LoVo (cell line): ENCODE measurements at places on chromosomes 7 and 10.
A peak's percentile ranks its signal among the peaks of the same experiment; 100 is the strongest.

- DNase-seq: no peak
Measured at GRCh38 chr7:148356303-148356702, 234.3 kb upstream of the C7orf33 start.

- DNase-seq: peak; percentile 70
Measured at GRCh38 chr7:122885583-122886356, 490 bp downstream of the CADPS2 start.

DNA sequence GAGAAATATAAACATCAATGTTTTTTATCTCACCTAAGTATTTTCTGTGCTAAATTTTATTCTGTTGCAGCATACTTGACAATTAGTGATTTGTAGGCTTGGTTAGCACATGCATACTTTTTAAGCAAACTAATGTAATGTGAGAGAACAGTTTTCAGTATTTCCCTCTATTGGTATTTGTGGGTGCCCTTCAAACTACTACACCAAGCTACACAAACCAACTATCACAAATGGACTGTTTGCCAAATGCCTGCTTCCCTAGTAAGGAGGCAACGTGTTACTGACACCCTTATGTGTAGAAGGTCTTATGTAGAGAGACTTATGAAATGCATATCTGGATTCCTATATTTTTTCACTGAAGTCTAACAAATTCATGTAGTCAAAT lies 98.4 kb upstream of the FZD1 start:
- DNase-seq: no peak

DNA sequence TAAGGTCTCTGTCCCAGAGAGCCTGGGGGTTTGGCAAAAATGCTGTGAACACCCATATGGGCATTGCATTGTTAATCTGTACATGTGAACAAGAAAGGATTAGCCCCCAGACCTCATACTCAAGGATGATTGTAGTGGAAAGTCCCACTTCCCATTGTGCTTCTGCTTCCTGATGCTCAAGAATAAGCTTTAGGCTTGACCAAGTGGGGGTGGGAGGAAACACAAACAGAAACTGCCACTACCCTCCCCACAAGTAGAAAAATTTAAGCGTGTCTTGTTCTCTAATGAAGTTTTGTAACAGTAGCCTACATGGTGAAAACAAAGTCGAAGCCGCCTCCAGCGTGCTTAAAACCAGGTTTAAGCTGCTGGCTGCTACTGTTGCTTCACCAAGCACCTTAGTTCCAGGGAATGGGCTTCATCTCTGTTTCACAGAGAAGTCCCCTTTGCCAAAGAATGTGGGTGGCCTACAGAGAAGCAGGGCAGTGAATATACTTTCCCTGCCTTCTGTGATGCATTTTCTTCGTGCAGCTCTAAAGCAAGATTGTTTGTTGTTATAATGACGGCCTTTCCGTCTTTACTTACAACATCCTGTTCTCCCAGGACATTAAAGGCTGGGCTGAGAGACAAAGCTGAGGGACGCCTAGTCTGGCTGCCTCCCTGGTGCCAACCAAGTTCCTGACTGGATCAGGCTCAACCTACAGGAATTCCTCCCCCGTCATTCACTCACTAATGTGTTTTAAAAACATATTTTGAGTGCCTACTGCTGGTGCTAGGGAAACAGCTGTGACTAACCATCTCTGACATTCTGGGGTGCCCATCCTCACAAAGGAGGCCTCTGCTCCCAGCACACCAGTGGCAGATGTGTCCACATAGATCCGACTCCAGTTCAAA lies 32.1 kb upstream of the CCSER2 start:
- DNase-seq: no peak

- no peak for DNase-seq
Measured at GRCh38 chr10:91987397-91988037, 63.9 kb downstream of the BTAF1 start.

- DNase-seq: no peak
Measured at GRCh38 chr10:77673515-77674140, 36.0 kb upstream of the KCNMA1 start.

- DNase-seq: no peak
Measured at GRCh38 chr10:90872648-90873020, 860 bp downstream of the RPP30 start.

DNA sequence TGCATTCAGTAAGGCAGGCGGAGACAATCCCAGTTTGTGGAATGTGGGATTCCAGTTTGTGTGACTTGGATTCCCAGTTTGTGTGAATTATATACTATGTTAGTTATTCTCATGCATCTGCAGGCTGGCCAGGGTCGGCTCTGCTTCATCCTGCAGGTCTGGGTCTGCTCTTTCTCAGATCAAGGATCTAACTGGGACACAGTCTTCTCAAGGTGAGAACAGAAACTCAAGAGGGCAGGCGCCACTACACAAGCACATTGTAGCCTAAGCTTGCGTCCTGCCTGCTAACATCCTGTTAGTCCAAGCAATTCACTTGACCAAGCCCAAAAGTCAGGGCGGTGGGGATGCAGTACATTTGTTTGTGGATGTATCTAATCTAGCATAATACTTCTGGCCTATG lies 131.1 kb downstream of the SNX10 start:
- DNase-seq: no peak

- DNase-seq: no peak
Measured at GRCh38 chr10:101902032-101902819, 58.6 kb upstream of the KCNIP2 start.

- no peak for DNase-seq
Measured at GRCh38 chr10:78247821-78248220, 214.2 kb downstream of the RPS24 start.

DNA sequence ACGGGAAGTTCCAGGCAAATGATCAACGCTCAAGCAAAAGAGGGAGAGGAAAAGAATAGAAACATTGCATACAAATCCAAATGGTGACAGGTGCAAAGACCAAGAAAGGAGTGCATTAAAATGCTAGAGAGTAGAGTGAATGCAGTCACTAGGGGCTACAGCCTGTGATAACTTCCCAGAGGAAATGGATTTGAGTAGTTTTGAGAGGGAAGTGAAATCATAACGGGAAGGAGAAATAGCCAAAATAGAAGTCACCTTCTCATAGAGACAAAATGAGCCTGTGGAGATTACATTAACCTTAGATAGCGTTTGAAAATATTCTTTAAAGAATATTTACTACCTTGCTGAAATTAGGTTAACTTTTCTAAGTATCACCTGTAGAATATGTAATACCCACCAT lies 26.5 kb downstream of the NUP42 start:
- DNase-seq: no peak

DNA sequence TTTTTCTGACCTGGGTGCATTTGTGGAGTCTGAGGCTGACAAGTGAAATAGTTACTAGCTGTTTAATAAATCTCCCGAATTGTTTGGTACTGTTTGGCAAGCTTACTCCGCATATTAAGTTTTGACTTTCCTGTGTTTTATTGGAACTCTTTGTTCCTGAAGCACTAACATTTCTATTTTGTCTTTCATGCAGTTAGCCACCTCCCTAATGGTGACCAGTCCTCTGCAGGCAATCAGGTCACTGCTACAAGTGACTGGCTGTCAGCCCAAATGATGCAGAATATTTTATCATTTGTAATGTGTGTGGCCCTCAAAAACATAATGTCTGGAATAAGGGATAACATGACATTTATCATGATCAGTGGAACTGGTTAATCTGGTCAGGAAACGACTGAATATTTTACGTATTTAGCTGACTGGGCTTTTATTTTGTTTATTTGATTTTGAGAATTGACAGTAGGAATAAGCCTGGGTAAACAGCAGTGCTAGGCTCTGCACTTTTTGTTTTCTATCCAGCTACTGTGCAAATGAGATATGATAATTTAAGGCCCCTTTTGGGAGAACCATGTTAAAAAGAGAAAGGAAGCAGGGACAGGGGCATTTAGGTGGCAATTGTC lies 82.9 kb downstream of the ST7 start:
- no peak for DNase-seq

GRCh38 chr10:32437334-32437733 lies 8.6 kb upstream of the CCDC7 start:
- DNase-seq: no peak

DNA sequence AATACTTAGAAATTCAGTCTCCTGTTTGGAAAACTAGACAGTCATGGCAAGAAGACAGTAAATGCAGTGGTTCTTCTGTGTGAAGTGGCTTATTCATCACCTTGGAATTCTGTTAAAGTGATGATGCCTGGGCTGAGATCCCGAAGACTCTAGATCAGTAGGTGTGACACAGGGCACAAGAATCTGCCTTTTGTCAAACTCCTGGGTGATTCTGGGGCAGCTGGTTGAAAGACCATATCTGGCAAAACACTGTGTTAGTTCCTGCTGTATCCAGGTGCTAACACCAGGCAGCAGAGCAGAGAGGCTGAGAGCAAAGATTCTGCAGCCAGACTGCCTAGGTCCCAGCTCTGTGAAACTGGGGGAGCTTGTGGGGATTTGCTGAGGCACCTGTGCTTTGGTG lies 26.5 kb downstream of the MRC1 start:
- DNase-seq: peak; percentile 71

GRCh38 chr7:100607111-100607510 lies 4.9 kb downstream of the PCOLCE start:
- no peak for DNase-seq

DNA sequence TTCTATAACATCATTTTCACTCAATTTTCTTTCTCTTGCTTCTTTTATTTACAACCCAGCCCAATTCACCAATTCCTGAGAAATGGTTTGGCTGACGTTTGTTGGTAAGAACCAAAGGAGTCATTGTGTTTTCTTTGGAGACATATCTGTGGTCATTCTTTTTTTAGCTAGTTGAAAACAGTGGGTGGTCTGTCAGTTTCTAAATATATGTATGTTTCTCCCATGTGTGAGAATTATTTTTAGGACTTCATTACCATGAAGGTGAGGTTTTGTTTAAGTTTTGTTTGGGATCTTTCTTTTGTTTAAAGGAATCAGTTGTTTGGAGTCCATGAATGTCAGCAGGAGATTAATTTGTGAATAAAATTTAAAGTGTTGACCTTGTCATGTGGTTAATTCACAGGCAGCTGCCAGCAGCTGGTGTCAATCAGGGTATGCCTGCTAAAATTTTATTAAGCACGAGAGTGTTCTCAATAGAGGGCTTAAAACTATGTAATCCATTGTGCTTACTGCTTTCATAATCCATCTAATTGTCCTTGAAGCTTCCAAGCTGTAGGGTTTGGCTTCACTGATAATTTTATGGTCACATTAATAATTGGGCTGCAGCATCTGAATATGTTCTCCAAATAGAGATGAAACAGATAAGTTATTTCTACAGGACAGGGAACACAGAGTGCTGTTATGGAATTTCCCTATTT lies 38.7 kb downstream of the INSYN2A start:
- DNase-seq: no peak

- DNase-seq: no peak
Measured at GRCh38 chr7:97512441-97513207, 219.3 kb upstream of the TAC1 start.

- DNase-seq: peak; percentile 33
Measured at GRCh38 chr7:55432939-55433784, 68.0 kb downstream of the LANCL2 start.

DNA sequence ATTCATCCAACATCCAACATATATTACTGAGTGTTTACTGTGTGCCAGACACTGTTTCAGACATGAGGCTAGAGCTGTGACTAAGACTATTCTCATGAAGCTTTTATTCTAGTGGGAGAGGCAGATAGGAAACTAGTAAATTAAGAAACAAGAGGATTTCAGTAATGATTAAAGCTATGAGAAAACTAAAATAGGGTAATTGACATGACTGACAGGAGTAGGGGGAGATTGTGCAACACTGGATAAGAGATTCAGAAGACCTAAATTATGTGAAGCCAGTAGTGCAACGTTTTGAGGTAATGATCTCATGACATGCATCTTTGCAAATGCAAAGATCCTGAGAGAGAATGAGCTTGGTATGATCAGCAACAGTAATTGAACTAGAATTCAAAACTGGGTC lies 48.6 kb upstream of the MKLN1 start:
- DNase-seq: no peak

DNA sequence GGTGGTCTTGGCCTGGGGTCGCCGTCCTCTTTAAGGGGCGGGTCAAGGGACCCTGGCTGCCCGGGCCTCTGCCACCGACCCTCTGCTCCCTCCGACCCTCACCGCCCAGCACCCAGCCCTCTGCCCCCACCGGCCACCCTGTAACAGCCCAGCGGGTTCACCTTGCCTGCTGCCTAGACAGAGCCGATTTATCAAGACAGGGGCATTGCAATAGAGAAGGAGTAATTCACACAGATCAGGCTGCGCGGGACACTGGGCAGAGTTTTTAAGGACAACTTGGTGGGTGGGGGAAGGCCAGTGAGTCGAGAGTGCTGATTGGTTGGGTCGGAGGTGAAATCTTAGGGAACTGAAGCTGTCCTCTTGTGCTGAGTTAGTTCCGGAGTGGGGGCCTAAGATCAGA lies 779 bp upstream of the ADCK2 start:
- no peak for DNase-seq

DNA sequence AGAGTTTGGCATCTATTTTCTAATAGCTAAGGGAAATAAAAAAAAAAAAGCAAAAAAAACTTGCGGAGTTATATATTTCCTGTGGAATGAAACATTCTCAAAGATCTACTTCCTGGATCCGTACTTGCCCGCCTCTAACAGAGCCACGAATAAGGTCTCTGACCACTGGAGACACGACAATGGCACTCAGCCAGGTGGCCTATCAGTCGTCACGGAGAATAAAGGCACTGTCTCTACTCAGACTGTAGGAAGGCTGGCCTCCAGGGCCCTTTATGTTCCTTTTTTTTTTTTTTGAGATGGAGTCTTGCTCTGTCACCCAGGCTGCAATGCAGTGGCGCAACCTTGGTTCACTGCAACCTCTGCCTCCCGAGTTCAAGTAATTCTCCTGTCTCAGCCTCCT lies 58.7 kb downstream of the RGS10 start:
- no peak for DNase-seq

GRCh38 chr7:75617634-75618234 lies 121.0 kb downstream of the HIP1 start:
- DNase-seq: no peak

DNA sequence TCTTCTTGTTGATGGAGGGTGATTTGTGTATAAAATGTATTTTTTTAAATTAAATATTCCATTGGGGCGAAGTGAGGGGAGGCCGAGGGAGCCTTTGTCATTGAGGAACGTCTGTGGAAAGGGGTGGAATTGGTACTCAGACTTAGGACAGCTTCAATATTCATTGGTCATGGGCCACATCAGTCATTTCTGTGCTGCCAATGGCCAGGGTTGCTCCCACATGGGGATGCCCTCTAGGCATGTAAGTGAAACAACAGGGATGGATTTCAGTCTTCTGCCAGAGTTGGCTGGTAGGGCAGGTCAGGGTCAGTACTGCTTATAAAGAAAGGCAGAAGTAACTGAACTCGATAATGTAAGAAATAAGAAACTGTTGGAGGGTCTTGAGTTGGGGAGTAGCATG lies 47.2 kb downstream of the NEURL1 start:
- DNase-seq: no peak

DNA sequence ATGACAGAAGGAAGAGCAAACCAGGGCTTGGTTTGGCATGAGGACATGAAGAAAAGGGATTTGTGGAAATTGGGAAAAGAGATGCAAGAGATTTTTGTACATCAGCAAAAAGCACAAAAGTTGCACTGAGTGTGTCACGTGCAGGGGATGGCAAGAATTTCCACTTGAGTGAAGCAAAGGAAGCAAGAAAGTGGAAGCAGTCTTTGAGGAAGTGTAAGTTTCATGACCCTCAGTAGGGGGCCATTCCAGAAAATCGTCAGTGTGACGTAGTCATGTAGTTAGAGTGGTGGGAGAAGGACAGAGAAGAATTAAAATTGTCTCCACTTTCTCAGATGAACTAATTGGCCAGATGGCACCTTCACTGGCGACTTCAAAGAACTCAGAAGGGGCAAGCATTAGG lies 123.3 kb upstream of the FZD1 start:
- DNase-seq: no peak

- DNase-seq: no peak
Measured at GRCh38 chr7:128260069-128260795, 19.2 kb downstream of the LEP start.

- DNase-seq: peak; percentile 27
Measured at GRCh38 chr10:71975871-71976725, 11.9 kb downstream of the CHST3 start.
